ENCODE measurements at places on chromosomes 7 and 10.

DNA sequence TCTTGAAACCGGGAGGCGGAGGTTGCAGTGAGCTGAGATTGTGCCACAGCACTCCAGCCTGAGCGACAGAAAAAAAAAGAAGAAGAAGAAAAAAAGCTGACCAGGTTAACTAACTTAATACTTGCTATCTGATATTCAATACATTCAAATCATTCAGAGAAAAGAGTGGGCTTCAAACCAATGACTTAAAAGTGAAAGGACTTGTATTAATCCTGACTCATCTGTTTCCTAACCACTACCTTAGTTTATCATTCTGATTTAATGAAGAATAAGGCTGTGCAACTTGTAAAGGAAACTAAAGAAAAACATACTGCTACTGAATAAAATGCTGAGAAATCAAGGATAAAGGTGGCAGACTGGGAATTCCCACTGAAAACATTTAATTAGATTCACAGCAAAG lies 128.4 kb downstream of the NRBF2 start:
- DNase-seq: no peak

DNA sequence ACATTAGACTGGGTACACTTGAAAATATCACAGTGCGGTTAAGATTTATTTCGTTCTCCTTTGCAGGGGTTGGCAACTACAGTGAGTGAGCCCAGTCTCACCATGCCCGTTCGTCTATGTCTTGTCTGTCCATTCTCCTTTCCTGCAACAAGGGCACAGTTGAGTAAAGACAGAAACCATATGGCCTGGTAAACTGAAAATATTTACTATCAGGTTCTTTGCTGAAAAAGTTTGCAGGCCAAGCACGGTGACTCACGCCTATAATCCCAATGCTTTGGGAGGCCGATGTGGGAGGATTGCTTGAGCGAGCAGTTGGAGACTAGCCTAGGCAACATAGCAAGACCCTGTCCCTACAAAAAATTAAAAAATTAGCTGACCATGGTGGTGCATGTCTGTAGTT lies 11.4 kb upstream of the KCTD7 start:
- DNase-seq: no peak

DNA sequence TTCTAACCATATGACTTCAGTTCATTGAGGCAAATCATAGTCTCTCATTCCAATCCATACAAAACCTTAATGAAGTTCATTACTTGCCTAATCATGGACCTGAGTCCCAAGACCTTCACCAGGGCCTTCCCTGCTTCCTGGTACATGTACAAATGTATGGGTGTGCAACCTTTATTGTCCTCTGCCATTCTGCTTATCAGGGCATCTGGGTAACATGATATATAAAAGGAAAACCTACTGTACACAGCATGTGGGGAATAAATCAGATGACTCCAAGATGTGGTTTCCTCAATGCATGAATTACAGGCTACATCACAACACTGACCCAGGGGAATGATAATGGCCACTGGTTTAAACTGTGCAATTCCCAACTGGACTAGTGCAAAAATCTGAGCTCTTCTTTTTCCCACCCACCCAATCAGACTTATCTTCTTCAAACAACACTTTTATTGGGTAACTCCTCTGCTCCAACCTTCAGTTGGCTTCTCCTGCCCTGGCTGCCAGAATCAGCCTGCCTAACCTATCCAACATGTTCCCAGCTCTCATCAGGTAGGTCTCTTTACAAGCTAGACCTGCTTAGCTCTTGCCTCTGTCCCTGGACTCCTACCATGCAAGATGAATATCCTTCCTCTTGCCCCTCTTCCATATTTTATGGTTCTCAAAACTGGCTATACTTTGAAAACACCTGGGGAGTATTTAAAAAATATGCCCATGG lies 11.4 kb downstream of the GOT1 start:
- DNase-seq: no peak

GRCh38 chr10:86017841-86018734 lies 348.5 kb downstream of the GRID1 start:
- DNase-seq: no peak

DNA sequence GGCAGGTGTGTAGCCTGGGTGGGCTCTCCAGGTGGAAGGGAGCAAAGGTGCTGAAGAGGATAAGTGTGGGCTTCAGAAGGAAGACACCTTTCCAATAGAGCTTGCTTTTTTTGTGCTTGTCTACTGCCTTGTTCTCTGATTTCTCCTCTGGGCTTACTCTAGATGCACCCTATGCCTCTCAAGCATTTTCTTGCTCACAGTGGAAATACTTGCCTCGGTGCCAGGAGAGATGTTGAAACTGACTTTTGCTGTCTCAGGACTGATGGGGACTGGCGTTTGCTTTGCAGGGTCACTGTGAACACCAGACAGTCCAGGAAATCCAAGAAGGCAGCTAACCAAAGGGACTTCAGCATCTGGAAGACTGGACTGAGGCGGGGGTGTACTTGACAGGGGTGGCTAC lies 187.9 kb downstream of the SNX10 start:
- no peak for DNase-seq

DNA sequence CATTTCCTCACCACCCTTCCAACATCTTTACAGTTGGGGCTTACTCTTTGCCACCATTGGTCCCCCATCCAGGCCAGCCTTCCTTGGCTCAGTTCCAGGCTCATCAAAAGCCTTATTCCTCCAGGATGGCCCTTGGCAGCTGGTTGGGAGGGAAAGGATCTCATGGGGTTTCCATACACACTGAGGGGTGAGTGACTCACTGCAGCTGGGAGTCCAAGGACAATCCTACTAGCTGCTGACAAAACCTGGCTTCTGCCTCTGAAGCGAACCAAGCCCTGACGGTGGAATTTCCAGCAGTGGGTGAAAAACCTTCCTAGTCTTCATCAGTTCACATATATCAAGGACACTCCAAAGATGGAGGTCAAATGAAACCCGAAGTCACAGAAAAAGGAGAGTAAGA lies 22.9 kb downstream of the CRHR2 start:
- DNase-seq: no peak

- DNase-seq: no peak
Observed at GRCh38 chr7:155371884-155372781, 74.5 kb downstream of the INSIG1 start.

DNA sequence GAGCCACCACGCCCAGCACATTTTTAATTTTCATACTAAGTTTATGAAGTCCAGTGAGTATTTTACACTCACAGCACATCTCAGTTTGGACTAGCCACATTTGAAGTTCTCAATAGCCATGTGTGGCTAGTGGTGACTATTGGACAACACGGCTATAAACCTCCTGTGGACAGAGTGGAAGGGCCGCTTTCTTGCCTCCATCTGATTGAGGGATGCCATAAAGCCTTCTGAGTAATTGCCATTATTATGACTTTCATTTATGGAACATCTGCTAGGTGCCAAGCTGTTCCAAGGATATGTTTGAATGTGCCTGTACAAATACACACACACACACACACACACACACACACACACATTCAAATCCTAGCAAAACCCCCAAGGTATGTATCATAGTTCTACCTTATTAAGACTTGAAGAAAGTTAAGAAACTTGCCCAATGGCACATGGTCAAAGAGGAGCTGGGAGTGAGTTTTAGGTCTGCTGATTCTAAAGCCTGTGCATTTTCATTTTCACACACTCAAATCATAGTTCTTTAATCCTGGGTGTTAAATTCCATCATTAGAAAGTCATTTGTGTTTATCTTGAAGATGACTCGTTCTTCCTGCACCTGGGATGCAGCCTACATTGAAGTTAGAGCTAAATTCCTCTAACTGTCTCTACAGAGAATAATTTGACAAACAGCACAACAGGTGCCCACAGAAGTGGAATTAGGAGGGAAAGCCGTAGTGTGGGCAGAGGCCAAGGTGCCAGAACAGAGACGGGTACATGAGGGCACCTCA lies 143.3 kb downstream of the PKD1L1 start:
- DNase-seq: no peak

GRCh38 chr10:33781606-33782395 lies 447.3 kb upstream of the NRP1 start:
- DNase-seq: no peak

- DNase-seq: no peak
Observed at GRCh38 chr10:30436191-30436611, 2.2 kb downstream of the MAP3K8 start.

GRCh38 chr7:41457832-41458437 lies 245.0 kb downstream of the INHBA start:
- DNase-seq: no peak

GRCh38 chr10:111316722-111317212 lies 239.9 kb downstream of the ADRA2A start:
- DNase-seq: no peak

DNA sequence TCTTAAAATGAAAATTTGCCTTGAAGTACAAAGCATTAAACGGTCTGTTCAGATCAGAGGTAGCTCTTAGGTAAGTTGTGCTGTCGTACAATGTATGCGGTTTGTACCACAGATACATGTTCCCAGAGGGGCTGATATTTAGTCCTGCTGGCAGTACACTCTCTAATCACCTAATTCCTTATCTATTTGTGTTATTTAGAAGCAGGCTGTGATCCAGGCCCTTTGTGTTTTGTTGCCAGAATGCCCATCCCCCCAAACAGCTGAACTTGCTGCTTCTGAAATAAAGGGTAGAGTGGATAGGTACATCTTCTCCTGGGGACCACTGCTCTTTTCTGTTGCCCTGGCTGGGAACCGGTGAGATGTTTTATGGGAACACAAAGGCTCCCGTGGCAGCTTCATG lies 84.5 kb downstream of the SND1 start:
- no peak for DNase-seq

GRCh38 chr7:40199076-40199802 lies 64.4 kb downstream of the SUGCT start:
- no peak for DNase-seq

DNA sequence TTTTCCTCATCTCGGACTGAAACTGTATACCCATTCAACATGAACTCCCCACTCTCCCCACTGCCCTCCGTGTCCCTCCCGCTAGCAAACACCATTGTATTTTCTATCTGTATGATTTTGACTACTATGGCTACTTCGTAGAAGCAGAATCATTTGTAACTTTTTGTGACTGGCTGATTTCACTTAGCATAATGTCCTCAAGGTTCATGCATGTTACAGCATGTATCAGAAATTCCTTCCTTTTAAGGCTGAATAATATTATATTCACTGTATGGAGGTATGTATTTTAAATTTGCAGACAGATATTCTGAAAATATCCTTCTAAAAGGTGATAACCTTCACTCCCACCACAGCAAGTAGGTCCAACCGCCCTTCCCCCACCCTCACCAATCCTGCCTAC lies 42.9 kb upstream of the MMD2 start:
- DNase-seq: no peak

DNA sequence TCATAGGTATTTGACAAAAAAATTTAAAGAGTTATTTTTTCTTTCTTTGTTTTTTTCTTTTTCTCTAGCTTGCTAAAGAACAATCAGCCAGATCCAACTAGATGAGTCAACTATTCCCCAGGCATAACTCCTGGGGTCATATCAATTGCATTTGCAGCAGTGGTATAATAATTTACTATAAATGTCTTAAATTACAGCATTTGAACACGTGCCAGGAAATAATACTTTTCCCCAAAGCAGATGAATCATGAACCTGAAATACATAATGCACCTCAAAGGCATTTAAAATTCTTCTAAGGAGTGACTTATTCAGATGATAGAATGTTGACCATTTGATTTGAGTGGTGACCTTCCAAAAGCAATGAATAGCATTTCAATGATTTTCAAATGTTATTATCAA lies 190.1 kb downstream of the LRRTM3 start:
- DNase-seq: no peak

- no peak for DNase-seq
Observed at GRCh38 chr10:86657396-86658011, 3.2 kb downstream of the OPN4 start.

- no peak for DNase-seq
Observed at GRCh38 chr10:106310596-106310995, 853.9 kb downstream of the SORCS1 start.

- no peak for DNase-seq
Observed at GRCh38 chr7:155824227-155824886, 12.1 kb upstream of the SHH start.

DNA sequence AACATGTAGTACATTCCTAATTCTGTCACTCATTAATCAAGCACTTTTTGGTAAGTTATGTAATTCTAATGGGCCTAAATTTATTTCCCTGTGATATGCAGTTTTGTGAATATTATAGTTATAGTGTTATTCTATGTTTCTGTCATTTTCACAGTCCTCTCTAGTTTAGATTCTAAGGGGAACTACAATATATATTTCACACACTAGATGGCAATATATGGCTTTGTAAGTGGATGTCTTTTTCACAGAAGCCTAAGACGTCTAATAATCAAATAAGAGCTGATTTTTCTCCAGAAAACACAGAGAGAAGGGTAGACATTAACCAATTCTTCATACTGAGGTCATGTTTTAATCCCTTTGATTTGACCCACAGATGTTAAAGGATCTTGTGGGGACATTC lies 18.0 kb downstream of the RNLS start:
- DNase-seq: no peak

- no peak for DNase-seq
Observed at GRCh38 chr7:67950321-67951083, 953.9 kb downstream of the TYW1 start.

- no peak for DNase-seq
Observed at GRCh38 chr7:82745117-82745516, 301.5 kb upstream of the CACNA2D1 start.

GRCh38 chr7:26326211-26326610 lies 34.5 kb downstream of the SNX10 start:
- DNase-seq: no peak

GRCh38 chr10:98528805-98529183 lies 82.1 kb upstream of the HPS1 start:
- DNase-seq: no peak

GRCh38 chr7:7641129-7641663 lies 644 bp downstream of the UMAD1 start:
- no peak for DNase-seq

GRCh38 chr10:11205030-11205772 lies 187.5 kb downstream of the CELF2 start:
- DNase-seq: no peak

GRCh38 chr10:11687357-11687771 lies 54.8 kb upstream of the ECHDC3 start:
- DNase-seq: no peak

GRCh38 chr10:117462424-117462792 lies 80.1 kb upstream of the EMX2 start:
- DNase-seq: no peak

DNA sequence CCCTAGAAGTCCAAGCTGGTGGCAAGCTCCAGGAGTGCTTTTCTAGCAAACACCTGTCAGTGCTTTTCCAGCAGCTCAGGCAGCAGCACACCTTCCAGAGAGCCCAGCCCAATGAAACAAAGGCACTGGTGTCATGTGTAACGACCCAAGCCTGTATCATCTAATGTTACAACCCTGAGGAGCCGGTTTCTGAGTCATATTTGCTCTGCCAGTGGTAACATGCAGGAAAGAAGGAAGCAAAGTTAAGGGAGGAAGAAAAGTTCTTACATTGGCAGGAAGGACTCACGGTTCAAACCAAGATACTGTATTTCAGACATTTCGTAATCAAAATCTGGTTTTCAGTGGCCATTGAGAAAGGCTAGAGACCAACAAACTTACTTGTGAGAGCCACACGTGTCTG lies at the start of gene ANKRD22:
ANKRD22 (minus strand) TSS at position 139 of the 400 bp plus-strand sequence. CDS start 237 bp downstream, outside the sequence.
- no peak for DNase-seq

Measured in CD8-positive, alpha-beta T cell (primary cell).